Upper lobe of right lung (tissue), 1 donor: ENCODE measurements at places on chromosomes 2 and 18.

DNA sequence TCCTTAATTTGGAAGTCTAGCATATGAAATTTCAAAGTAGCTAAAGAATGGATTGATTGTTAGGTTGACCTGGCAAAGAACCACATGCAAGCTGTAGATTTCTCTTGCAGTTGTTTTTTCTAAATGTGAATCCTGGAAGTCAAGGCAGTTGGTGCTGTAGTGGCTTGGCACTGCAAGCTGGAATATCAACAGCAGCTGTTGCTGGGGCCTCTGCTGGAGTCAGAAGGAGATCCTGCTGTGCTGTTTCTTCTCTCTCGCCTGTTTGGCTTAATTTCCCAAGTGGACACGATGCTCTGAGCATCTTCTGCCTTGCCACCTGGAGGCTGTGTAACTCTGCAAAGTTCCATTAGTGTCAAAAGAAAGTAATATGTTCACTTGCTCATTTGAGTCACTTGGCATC is 12.6 kb downstream of the PIK3C3 start:
- DNase-seq = no peak

GRCh38 chr2:43469713-43470112 is 126.1 kb downstream of the THADA start:
- DNase-seq = no peak

GRCh38 chr2:198173242-198173641 is 368.8 kb downstream of the PLCL1 start:
- no peak for DNase-seq

DNA sequence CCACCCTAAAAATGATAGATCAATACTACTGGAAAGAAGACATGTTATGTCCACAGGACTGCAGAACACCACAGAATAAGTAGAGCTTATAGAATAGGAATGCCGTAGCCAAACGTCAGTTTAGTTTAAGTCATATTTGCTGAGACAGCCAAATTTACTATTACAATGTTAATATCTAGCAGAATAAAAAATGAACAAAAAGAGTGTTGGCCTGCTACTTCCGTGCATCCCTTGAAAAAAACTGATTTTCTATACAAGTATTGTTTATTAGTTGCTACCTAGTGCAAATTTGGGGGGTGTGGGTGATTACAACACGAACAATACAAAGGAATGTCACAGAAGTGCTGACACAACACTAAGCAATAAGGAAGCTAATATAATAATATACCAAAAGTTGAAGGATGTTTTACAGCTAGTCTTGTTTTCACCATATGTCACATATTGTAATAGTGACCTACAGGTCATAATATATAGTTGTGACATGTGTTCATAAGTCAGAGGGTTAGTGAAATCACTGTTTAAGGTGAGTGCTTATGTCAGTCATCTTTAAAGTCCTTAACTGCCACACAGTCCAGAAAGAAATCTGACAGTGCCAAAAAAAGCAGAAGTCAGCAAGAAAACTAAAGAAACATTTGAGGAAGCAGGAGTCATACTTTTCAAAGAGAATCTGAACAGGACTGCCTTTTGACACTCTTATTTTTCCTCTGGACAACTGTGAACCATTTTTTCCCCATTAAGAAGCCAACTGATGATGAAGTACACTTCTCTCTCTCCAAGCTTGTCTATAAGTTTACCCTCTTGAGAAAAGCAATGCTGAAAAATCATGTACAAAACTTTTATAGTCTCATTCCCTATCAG is 376.4 kb downstream of the ZEB2 start:
- no peak for DNase-seq

DNA sequence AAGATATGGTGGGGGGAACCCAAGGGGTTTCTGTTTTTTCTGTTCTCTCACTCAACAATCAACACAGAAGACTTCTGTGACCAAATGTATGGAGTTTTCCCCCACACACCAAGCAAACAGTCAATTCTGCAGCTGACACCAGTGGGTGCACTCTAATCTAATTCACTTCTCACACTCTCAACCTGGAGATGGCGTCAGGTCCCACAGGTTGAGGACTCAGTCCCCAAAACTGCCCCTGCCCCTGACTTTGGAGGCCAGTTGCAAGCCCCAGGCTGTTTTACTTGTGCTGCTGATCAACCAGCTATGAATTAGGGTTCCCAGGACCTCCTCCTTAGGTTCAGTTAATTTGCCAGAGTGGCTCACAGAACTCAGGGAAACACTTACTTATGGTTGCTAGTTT is 6.2 kb downstream of the RNU2-63P start:
- no peak for DNase-seq

GRCh38 chr18:13416848-13417247 is 198.3 kb downstream of the LDLRAD4 start:
- DNase-seq = no peak

GRCh38 chr2:238810321-238810720 is 37.6 kb upstream of the TWIST2 start:
- DNase-seq = no peak

DNA sequence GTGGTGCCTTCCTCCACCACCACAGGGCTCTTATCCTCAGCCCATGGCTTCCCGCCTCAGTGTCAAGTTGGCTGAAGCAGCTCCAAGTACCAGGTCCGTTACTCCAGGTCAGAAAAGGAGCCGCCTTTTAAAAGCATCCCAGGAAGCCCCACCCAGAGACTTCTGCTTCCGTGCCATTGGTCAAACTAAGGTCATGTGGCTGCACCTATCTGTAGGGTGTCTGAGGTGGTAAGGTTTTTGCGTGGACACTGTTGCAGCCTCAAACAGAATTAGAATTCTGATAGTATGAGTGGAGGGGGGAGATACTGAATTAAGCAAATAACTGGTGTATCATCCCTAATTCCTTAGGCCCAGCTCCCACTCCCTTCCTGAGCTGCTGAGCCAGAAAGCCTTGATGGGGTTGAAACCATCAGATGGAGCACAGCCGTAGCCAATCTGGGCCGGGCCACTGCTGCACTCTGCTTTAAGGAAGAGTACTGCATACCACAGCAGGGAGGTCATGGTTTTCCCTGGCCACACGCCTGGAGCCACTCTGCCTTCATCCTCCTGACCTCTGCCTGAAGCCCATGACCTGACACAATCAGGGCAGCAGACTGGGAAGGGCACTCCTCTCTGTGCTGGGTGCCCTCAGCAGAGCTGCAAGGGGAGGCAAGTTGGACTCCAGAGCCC is 8.4 kb downstream of the TMEM247 start:
- peak; percentile 83 for DNase-seq

GRCh38 chr18:40233931-40234616 is 1721.0 kb upstream of the PIK3C3 start:
- DNase-seq = no peak

DNA sequence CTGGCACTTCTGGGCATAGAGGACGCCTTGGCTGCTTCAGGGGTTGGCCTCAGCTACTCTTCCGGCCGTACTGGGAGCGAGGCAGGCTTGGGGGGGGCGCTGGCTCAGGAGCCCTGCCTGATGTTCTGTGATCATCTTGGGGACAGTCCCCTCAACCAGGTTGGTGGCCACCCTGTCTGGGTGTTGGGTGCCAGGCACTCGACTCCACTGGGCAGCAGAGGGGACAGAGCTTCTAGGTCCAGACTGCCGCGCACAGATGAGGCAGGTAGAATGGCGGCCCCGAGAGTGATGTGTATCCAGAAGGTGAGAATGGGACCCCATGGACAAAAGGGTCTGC is 84.9 kb downstream of the ASB1 start:
- DNase-seq = no peak

DNA sequence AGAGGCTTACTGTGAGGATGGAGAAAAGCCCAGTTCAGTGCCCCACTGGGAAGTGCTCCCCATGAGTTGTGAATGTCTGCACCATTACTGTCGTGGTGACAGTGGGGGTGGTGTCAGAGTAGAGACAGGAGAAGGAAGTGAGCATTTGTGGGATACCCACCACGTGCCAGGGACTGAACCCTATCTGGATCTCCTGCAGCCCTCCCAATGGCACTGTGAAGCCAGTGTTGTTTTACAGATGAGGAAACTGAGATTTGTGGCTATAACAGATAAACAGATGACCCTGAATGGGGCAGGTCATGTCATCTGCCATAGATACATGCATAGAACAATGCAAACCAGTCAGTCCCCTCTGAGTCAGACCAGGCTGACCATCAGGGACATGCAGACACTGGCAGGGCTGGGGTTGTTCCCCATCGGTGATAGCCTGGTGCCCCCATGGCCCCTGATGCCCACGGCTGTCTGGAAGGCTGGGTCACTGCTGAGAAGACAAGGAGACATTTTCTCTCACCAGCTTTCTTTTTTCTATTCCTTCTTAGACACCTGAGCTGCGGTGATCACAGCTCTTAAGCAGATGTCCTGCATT is 60.8 kb downstream of the EMILIN2 start:
- no peak for DNase-seq

GRCh38 chr2:21356857-21357255 is 233.1 kb downstream of the TDRD15 start:
- no peak for DNase-seq

DNA sequence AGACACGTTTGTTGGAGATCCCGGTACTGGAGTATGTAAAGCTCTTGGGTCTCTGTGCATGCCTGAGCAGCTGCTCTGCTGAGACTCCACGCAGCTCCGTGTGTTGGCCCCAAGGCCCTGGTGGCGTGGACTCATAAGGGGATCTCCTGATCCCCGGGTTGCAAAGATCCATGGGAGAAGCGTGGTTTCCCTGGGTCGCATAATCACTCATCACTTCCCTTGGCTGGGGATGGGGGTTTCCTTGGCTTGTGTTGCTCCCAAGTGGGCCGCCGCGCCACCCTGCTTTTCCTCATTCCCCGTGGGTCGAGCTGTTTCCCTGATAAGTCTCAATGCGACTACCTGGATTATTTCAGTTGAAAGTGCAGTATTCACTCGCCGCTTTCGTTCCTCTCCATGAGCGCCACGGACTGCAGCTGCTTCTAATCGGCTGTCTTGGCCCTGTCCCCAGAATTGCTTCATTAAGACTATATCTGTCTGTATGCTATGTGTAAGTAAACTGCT is 76.0 kb downstream of the EPC2 start:
- no peak for DNase-seq

DNA sequence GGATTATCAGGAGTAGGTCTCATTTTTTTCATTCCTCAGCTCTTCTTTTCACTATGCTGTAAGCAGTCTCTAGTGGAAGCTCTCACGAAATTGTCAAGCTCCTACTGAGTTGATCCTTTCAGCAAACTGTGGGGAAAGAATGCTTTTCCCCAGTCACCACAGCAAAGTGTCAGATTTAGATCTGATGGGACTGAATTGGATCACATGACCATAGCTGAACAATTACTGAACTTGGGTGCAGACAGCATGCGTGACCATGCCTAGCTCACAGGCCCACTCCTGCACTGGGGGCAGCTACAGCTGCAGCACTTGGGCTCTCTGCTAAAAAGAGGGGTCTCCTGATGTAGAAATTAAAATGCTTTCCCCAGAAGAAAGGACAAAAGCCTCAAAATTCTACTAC is 3.1 kb downstream of the ARHGAP15 start:
- no peak for DNase-seq

DNA sequence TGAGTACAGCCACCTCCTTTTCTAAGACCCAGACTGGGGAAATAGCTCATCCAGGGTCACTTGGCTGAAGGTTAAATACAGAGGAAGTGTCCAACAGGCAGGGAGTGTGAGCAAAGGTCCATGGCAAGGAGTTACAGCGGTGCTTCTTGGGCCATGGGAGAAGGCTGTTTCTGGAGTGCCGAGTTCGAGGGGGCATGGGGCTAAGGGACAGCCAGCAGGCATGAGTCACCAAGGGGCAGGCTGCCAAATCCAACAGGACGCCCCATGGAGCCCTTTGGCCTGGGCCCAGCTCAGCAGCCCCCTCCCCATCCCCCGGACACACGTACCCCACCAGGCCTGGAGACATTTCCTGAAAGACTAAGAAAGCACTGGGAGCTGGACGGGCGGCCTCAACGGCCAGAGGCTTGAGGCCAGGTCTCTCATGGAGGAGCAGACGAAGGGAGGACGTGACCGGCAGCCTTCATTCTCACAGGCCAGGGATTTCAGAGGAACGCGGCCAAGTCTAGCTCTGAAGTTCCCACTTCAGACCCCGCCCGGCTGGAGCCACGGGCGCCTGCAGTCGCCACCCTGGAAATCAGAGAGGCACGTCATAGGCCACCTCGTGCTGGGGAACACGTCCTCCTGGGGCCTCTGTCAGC is 160.4 kb downstream of the SMAD7 start:
- peak; percentile 91 for DNase-seq

- no peak for DNase-seq
Observed at GRCh38 chr2:152580714-152581113, 136.5 kb downstream of the PRPF40A start.

- DNase-seq = no peak
Observed at GRCh38 chr2:121635371-121635770, 13.9 kb downstream of the CLASP1 start.

- DNase-seq = no peak
Observed at GRCh38 chr18:46148810-46149209, 44.6 kb downstream of the HAUS1 start.

DNA sequence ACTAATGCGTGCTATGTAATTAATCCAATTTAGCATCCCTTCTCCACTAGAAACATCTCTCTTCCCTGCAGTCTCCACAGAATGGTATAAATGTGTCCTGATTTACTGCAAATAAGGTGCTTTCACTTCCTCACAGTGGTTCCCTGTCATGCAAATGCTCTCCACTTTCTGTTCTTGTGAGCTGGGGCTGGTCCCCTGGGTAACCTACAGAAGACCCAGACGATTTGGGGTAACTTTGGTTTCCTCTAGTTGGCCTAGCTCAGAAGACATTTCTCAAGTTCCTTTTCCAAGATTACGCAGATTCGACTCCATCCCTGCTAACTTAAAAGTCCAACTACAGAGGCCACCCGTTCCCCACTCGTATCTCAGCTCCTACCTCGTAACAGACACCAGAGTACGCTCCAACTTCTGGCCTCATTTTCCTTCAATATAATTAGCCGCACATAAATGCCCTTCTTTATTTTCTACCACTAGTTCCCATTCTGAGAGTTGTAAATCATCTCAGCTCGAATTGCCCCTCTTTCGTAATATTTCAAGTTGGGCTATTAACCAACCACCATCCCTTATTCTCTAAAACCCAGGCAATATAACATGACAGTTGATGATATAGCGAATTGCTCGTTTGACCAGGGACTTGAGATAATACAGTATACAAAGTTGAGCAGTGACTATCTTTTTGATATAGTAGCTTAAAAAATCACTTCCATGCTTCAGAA is 28.8 kb upstream of the NEDD4L start:
- no peak for DNase-seq

DNA sequence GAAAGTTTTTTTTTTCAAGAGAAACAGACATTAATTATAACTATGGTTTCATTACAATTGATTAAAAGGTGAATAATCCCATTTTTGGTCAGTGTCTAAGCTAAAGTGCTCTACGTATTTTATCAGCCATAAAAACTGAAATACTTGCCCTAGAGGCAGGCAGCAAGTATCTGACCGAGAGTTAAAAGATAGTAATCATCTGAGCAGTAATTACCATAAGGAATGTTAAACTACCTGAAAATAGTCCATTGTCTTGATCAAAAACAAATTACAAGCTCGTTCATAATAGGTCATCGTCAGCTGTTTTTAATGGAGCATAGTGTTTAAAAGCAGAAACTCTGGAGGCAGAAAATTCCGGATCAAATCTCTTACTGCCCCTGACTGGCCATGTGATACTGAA is 105.7 kb upstream of the ZEB2 start:
- DNase-seq = no peak

GRCh38 chr2:96594691-96595152 is 43.4 kb downstream of the KANSL3 start:
- DNase-seq = no peak
